ENCODE measurements at places on chromosomes 12 and 14.

GRCh38 chr14:104676130-104676693 lies 13.2 kb upstream of the INF2 start:
- no peak for DNase-seq

DNA sequence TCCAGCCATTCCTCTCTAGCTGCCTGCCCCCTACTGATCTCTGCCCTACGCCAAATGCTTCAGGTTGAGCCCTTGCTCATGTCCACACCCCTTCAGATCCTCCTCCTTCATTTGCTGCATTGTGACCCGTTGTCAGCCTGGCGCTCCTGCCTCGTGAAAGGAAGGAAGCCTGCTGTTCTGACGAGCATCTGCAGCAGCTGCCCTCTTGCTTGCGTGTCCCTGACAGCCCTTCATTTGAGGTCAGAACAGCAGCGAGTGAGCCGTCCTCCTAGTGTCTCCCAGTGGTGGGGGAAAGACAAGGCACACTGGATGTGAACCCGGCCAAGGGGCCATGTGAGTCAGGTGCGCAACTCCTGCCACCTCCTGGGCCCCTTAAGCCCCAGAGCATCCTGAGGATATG lies 3.0 kb upstream of the PIANP start:
- no peak for DNase-seq

DNA sequence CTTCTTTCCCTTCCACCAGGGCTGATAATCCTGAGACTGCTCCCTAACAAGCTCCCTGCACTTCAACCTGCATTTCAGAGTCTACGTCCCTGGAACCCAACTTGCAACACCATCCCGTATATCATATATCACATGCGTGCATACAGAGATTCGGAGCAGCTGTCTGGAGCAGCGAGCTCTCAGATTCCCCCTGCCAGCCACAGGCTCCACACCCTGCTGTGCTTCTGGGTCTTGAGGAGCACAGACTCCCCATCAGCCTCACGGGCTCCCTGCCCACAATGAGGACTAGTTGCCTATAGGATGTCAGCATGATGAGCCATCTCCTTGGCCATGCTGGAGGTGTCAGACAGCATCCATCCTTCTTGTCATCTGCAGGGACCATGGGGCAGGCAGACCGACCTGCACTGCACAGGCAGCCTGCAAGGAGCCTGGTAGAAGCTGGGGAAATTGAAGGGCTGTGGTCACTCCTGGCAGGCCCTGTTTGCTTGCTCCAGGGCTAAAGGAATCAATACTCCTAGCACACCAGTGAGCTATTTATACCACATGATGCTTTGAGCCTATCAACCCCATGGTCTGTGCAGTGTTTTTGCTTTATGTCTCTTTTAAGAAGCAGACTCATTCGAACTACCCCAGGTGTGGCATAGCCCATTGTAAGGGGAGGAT lies 19.6 kb upstream of the HDAC7 start:
- DNase-seq = no peak

- no peak for DNase-seq
Observed at GRCh38 chr12:49296836-49297694, 2.1 kb downstream of the PRPH start.

- DNase-seq = no peak
Observed at GRCh38 chr14:80587096-80587724, 354.3 kb downstream of the CEP128 start.

DNA sequence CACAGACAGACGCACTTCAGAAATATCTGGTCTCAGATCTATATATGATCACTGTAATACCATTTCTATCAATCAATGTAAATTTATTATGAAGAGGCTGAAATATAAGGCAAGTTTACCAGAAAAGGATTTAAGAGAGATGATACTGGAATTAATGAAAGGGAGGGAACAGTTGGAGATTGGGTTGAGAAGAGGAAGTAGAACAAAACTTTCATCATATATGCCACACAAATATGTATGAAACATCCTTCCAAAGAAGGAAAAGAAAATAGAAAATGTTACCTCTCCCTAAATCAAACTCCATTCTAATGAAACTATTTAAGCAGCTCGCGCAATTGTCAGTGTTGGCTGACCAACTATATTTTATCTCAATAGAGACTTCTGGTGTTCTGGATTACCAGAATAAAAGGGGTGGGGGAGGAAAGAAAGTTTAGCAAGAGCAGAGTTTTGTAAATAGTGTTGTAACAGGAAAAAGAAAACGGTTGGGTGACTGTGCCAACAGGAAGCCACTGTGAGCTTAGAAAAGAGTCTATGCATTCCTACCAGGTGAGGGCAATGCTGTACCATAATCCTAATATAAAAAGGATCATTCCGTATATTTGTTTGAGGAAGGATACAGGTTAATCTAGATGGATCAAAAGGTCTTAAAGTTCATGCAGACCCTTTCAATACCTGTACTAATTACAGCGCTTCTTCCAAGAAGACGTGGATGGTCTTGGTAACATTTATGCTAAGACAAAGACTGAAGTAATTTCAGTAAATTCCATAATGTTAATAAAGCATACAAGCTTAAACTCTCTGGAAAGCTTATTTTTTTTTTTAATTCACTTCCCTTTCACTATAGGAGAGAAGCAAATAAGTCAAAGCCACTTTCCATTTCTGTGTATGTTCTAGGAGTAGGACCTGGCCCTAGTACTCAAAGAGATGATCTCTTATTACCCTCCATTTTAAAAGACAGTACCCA lies 14.5 kb upstream of the LLPH start:
- DNase-seq = no peak

- DNase-seq = no peak
Observed at GRCh38 chr14:50303744-50304471, 8.1 kb downstream of the L2HGDH start.

- no peak for DNase-seq
Observed at GRCh38 chr12:110845339-110845682, 1.5 kb upstream of the CCDC63 start.

- no peak for DNase-seq
Observed at GRCh38 chr12:88579161-88579517, 1.1 kb downstream of the KITLG start.

DNA sequence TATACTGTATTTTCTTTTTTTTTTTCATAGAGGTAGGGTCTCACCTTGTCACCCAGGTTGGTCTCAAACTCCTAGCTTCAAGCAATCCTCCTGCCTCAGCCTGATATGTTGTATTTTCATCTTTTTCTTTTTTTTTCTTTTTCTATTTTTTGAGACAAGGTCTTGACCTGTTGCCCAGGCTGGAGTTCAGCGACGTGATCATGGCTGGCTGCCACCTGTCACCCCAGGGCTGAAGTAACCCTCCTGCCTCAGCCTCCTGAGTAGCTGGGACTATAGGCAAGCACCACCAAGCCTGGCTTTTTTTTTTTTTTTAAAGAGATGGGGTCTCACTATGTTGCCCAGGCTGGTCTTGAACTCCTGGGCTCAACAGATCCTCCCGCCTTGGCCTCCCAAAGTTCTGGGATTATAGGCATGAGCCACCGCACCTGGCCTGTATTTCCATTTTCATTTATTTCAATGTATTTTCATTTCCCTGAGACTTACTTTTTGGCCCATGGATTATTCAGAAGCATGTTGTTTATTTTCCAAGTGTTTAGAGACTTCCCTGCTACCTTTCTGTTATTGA lies 16.2 kb upstream of the ARF6 start:
- no peak for DNase-seq

DNA sequence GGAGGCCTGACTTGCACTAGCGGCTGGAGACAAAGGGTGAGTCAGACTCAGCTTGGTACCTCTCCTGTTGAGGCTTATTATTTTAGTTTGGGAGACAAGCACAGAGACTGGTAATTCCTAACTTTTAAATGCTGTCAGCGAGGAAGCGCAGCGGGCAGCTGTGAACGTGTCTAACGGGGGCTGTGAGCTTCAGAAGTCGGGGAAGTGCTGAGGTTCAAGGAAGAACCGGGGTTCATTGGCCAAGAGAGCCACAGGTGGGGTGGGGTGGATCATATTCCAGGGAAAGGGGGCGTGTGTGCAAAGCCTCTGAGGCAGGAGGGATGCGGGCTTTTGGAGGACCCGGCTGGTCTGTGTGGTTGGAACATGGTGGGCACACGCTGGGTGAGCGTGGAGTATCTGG lies 36.1 kb upstream of the ADGRD1 start:
- DNase-seq = no peak

DNA sequence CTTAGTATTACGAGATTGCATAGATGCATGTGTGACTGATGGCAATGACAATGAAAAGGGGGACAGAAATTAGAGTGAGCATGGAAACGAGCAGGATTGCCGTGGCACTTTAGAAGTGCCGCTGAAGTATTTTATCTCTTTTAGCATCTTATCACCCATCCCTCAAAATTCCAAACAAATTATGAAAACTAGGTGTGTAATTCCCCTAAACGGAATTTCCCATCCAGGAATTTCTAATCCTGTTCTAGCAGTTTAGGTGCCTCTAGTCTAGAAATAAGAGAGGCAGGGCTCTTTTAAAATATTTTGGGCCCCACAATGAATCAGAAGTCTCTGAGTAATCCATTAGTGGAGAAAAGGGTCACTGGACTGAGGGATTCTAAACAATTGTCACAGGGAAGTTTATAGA lies 947 bp downstream of the TMEM52B start:
- no peak for DNase-seq

DNA sequence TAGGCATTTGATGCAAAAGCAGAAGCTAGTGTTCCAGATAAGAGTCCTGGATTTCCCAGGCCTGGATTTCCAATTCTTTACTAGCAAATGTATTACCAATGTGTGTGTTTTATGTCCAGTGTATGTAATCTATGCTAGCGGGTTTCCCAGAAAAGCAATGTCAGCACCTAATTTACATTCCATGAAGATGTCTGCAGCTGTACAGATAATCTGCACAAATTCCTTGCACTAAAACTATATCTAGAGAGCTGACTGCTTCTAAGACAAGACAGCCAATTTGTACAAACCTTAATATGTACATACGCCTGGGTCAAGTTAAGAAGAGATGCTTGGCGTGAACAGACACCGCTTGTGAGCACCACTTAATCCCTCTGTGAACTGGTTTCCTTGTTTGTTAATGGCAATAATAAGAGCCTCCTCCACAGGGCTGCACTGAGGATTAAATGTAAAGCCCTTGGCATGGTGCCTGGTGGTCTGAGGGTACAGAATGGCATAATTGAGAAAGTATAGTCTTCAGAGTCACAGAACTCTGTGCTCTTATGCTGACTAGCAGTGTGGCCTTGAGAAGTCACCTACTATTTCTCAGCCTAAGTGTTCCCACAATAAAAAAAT lies 185.6 kb downstream of the EPS8 start:
- no peak for DNase-seq

DNA sequence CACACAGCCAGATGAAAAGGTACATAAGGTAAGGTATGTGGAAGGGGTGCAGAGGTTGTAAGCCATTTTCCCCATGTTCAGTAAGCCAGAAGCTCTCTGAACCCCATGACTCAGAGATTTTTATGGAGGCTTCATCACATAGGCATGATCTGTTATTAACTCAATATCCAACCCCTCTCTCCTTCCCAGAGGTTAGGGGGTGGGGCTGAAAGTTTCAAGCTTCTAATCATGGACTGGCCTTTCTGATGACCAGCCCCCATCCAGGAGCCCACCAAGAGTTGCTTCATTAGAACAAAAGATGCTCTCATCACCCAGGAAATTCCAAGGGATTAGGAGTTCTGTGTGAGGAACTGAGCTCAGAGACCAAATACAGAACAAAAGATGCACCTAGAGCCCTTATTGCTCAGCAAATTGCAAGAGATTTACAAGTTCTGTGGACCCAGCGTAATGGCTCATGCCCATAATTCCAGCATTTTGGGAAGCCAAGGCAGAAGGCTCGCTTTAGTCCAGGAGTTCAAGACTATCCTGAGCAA lies 103.2 kb upstream of the DAAM1 start:
- DNase-seq = no peak

DNA sequence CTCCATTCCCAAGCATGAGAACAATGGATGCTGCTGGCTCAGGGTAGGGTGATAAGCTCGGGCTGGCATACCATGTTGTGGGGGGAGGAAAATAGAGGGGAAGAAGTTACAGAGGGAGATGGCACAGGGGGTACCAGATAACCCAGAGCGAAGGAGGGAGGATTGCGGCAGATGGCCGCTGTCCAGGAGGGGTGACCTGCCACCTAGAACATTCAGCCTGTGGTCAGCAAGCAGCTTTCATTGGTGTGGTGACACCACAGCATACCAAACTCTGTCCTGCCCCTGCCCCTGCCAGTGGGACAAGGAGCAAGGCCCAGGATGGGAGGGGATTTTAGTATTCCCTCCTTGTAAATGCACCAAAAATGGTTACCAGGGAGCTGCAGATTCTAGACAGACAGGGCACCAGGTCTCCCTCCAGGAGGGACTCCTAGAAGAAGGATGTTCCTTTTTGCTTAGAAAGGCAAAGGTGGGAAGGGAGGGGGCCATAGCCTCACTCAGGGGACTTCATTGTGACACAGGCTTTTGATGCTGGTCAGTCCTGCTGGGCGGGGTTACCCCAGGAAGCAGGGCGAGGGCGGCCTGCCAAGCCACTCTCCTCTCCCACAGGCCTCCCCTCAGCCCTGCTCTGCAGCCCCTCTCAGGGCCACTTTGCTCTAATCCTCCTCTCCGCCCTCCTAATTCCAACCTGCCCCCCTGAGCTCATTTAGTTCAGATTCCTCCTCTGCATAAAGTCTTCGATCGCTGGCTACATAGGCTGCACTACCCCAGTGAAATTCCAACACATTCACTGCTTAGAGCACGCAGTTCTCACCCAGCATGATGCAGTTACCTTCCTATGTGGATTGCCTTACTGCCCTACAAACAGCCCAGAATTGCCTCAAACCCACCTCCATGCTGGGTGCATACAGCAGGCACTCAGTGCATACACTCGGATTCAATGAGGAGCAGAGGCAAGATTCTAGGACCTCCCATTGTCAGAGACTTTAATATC lies 36.0 kb upstream of the PLEKHG6 start:
- DNase-seq = no peak

DNA sequence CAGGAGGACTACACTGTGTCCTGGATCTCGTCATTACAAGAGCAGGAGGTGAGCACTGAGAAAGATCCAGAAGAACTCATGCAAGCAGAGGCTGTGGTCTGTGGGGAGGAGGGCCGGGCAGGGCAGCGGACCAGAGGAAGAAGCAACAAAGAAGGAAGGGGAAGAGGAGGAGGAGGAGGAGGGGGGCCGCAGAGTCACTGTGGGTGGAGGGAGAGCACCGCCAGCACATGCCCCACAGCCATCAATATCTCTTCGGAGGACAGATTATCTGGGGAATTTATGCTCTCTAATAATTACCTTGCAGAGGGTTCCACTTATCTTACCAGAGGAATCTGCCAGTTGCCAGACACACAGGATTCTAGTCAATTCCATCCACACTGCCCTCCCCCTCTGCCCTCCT lies 105.6 kb downstream of the DPF3 start:
- DNase-seq = no peak

DNA sequence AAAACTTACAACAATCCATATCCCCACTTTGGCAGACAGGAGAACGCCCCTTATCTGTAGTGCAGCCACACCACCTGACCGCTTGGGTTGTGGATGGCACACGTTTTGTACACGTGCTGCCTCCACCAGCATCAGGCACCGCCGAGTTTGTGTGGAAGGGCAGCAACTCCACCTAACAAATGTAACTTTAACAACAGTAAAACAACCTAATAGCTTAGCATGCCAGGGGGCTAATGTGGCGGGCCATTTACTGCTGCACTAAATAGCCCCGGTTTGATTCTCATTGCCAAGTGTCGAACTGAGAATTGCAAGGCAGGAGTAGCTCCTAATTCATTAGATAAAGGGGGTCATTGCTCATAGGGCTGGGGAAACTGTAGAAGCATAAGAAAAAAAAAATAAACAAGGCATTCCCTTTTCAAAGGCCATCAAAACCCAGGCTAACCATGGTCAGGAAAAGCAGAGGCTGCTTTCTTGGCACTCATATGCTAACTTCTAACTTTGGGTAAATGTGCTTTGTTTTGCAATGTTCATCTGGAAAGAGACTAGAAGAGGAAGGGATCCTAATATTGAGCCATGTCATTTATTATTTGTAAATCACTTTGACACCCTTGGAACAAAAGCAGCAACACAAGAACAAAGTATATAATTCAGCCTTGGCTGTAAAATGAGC lies 279.7 kb upstream of the SOX5 start:
- DNase-seq = no peak
